ENCODE measurements at places on chromosomes 16 and 17.

DNA sequence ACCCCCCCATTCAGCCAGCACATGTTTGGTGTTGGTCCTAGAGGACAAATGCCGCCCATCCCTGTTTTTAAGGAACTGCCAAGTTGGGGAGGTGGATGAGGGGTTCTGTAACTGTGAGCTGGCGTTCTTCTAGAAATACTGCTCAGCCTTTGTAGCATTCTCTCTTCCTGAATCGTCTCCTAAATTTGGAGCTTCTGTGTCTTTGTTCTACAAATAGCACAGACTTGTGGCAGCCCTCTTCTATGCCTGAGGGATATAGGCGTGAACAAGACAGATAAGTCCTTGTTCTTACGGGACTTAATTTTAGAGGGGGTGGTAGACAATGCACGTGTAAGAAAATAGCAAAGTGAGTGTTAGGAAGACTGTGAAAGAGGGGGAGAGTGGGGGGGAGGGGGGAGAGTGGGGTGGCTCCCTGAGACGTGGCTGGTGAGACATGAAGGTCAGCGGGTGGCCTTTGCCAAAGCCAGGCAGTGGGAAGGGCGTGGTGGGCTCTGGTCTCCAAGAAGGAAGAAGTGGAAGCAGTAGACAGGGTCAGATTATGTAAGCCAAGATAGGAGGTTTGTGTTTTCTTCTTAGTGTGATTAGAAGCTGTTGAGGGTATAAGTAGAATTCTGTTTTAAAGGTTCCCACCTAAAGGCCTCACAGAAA, 9.9 kb downstream of the MFSD11 start:
- no peaks in the 10 kb centered on the region for H3K27me3 ChIP-seq
- H3K36me3 ChIP-seq = peaks cover 2% of the 10 kb centered on the region

DNA sequence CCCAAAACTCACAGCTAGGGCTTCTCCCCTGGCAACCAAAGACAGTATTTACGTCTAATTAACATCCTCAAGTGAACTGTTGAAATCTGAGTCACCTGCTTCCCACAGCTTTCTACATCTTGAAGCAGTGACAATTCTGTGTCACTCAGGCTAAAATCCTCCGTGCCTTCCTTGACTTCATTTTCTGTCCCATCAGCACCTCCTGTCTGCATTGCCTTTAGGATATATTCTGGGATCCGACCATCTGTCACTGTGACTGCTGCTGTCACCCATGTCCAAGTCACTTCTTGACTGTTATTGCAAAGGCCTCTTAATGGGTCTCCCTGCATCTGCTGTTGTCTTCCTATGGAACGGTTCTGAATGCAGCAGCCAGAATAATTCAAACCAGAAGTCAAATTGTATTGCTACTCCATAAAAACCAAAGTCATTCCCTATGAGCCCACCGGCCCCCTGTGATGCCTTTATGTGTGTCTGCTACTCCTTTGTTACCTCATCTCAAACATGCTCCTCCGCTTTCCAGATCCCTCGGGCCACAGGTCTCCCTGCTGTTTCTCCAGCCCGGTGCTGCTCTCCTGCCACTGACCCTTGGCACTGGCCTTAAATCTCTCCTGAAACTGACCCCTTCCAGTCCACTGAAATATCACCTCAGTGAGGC, 56.9 kb downstream of the WWP2 start:
- H3K4me1 ChIP-seq = no peaks in the 10 kb centered on the region
- no peak overlapping the region for H3K4me3 ChIP-seq
- no peak for DNase-seq
- H3K27me3 ChIP-seq = no peaks in the 10 kb centered on the region
- H3K27ac ChIP-seq = no peak overlapping the region
- peaks cover 2% of the 10 kb centered on the region for H3K36me3 ChIP-seq

GRCh38 chr17:19292377-19292711, 55.2 kb downstream of the EPN2 start:
- no peak for DNase-seq
- no peak overlapping the region for H3K4me3 ChIP-seq
- H3K27ac ChIP-seq = no peak overlapping the region
- H3K36me3 ChIP-seq = no peaks in the 10 kb centered on the region
- H3K4me1 ChIP-seq = no peaks in the 10 kb centered on the region
- peaks cover 23% of the 10 kb centered on the region for H3K27me3 ChIP-seq

DNA sequence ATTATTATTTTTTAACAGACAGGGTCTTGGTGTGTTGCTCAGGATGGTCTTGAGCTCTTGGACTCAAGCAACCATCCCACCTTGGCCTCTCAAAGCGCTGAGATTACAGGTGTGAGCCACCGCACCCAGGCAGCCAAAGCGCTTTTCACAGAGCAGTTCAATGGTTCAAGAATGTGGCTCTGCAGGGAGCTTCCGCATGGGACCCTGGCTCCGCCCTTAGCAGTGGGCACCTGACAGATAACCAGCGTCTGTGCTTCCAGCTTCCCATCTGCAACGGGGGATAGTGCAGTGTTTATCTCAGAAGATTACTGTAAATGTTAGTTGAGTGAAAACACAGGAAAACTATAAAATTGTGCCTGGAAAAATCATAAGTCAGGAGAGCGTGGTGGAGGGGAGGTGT, 99.4 kb downstream of the KCNJ12 start:
- no peak overlapping the region for H3K27ac ChIP-seq
- no peak for DNase-seq
- H3K27me3 ChIP-seq = peaks cover 26% of the 10 kb centered on the region
- H3K36me3 ChIP-seq = peaks cover 2% of the 10 kb centered on the region
- H3K4me1 ChIP-seq = no peaks in the 10 kb centered on the region

- no peak overlapping the region for H3K4me3 ChIP-seq
- peaks cover 16% of the 10 kb centered on the region for H3K4me1 ChIP-seq
- no peaks in the 10 kb centered on the region for H3K27me3 ChIP-seq
- no peak for DNase-seq
These were observed 22.8 kb downstream of the TMEM204 start for GRCh38 chr16:1556254-1556653.

DNA sequence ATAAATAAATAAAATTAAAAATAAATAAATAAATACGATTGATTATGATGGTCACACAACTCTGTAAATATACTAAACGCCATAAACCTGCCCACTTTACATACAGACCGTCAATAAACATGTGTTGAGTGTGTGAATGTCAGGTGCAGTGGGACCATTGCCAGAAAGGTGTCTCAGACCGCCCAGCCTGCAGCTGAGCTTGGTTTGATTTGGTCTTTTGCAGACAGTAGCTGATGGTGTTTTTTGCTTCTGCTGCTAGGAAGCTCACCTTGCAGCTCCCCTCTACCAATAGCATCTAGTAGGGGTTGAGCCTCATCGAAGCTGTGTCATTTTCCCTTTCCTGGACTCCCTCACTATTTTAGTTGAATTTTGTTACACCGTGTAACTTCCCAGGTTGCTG, 23.5 kb downstream of the UBALD1 start:
- no peak for DNase-seq
- no peaks in the 10 kb centered on the region for H3K36me3 ChIP-seq
- H3K4me1 ChIP-seq = no peaks in the 10 kb centered on the region
- peaks cover 5% of the 10 kb centered on the region for H3K27me3 ChIP-seq

GRCh38 chr16:57026778-57027062, 37.4 kb downstream of the NLRC5 start:
- H3K36me3 ChIP-seq = peaks cover 18% of the 10 kb centered on the region
- H3K27me3 ChIP-seq = no peaks in the 10 kb centered on the region
- DNase-seq = no peak
- peaks cover 92% of the 10 kb centered on the region for H3K4me1 ChIP-seq
- H3K4me3 ChIP-seq = no peak overlapping the region

DNA sequence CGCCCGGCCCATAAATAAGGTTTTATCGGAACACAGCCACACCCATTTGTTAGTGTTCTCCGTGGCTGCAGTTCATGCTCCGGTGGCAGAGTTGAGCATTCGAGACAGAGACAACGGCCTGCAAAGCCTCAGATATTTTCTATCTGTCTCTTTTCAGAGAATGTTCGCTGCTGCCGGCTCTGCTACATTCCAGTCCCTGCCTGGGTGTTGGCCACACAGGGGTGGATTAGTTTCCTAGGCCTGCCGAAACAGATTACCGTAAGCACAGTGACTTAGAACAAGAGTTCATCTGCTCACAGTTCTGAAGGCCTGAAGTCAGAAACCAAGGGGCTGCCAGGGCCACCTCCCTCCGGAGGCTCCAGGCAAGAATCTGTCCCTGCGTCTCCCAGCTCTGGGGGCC, 19.1 kb upstream of the GSG1L start:
- H3K36me3 ChIP-seq = no peaks in the 10 kb centered on the region
- H3K27me3 ChIP-seq = no peaks in the 10 kb centered on the region
- H3K4me3 ChIP-seq = no peak overlapping the region
- H3K4me1 ChIP-seq = no peaks in the 10 kb centered on the region
